Immature natural killer cell (primary cell): ENCODE measurements at places on chromosomes 7 and 10. TPM values are rescaled to one million over a fixed set of nuclear protein-coding genes. Genes with fewer than 3 reads are reported as not detected.

DNA sequence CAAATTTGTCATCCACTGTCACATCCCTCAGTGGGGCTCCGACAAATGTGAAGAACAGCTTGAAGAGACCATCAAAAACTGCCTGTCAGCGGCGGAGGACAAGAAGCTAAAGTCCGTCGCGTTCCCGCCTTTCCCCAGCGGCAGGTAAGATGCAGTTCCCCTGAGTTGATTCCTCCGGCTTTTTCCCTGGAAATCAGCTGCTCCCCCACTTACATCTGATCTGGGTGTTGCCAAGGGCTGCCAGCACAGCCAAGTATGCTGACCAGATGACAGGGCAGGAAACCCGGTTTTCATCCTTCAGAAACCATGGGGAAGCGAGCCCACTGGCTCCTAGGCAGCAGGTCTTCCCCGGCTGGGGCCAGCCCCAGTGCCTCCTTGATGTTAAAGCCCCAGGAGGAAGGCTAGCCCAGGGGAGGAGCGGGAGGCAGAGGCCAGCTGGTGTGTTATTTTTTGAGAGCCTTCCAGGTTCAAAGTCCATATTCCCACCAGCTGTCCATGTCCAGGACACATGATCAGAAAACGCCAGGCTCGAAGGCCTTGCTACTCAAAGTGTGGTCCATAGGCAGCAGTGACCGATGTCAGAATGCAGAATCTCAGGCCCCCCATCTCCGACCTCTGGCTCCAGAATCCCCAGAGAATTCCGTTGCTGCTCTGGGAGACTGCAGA lies 23.4 kb downstream of the AIFM2 start:
- DNase-seq = no peak

The SFRP4 gene
- polyA plus RNA-seq = not detected

GRCh38 chr10:94217411-94217810 lies 145.3 kb downstream of the NOC3L start:
- DNase-seq = no peak

The ZNF32 gene
- polyA plus RNA-seq = 111 TPM

- no peak for DNase-seq
Measured at GRCh38 chr10:811379-812175, 119.9 kb downstream of the LARP4B start.

DNA sequence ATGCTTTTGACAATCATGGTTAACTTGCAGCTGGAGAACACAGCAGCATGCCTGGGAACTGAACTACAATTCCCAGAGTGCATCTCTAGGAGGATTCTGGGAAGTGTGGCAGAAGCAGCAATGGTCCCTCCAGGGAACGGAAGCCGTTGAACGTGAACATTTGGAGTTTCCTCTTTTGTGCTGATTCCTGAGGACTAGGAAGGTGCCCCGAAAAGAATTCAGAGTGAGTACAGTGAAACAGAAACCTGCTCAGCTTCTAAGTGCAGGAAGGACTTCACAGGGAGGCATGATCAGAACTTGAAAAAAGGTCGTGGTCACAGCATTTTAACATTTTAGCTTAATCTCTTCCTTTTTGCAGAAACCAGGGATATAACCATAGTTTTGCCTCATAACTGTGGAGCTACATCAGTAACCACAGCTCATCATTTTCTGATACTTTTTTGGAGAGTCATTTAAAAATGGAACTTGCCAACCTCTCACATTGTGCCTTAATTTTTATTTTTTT lies at the start of gene NUDT13:
NUDT13 (plus strand) TSS at position 111 of the 505 bp plus-strand sequence. CDS start 3,911 bp downstream, outside the sequence.
- DNase-seq = peak; percentile 29

DNA sequence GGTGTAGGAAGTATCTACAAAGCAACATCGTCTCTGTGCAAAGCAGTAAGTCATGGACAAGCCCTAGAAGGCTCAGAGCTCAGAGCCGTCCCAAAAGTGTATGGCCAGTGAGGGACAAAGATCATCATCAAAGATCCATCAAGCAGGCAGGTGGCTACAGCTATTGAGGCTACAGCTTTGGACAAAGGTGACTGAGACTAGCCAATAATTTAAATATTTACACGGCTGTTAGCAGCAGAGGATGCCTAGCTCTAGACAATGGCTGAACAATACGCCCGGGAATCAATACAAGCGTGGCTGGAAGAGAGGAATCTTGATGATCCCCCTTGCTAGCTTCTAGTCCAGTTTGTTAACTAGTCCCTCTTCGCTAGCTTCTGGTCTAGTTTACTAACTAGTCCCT lies 17.9 kb downstream of the NMT2 start:
- no peak for DNase-seq

The OR9A2 gene
- not detected for polyA plus RNA-seq

DNA sequence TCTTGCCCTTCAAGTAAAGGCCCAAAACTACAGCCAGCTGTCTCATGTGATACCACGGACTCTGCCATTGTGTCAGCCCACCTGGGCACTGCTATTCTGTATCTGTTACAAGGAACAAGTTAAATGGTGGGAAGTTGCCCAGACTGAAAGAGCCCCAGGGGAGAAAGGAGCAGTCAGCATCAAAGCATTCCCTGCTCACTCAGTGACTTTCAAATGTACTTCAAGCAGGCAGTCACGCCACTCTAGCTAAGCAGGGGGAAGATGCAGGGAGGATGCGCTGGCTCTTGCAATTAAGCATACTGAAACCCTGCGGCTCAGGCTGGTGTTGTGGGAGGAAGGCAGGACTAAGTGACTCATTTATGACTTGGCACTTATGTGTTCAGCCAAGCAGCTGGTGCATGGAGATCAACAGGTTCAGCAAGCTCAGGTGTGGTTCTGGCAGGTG lies 1249.6 kb downstream of the TYW1 start:
- DNase-seq = no peak

DNA sequence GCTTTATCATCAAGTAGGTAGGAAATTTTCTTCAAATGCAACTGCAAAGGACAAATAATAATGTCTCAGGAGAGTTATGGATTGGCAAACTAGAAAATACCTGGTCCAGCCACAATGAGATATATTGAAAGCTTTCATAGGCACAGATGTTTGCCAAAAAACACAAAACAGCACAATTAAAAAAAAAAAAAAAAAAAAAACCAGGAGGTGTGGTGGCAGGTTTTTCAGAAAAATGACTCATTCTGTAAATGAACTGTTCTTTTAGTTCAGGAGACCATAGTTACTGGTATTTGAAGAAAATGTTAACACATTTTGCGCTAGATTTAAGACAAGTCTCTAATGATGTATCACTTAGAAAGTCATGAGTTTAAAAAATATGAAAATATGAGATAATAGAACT lies 55.0 kb upstream of the JCAD start:
- no peak for DNase-seq

DNA sequence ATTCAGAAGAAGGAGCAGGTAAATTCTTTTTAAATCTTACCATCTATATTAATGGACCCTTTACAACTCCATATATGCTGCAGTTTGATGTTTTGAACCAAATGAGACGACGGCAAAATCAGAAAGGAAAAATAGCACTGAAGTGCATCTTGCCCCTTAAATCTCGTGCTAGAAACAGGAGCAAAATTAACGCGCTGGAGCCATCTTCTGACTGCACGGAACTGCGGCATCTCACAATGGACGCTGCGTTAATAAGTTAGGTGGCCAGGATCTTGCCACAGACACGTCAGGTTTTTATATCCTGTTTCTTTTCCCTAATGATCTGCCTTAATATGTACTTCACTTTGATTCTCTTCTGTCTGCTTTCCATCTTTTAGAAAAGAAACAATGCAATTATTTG lies 354.5 kb downstream of the TFEC start:
- DNase-seq = no peak

GRCh38 chr7:25460433-25460832 lies 232.1 kb upstream of the NPVF start:
- no peak for DNase-seq

The ADARB2 gene
- not detected for polyA plus RNA-seq

DNA sequence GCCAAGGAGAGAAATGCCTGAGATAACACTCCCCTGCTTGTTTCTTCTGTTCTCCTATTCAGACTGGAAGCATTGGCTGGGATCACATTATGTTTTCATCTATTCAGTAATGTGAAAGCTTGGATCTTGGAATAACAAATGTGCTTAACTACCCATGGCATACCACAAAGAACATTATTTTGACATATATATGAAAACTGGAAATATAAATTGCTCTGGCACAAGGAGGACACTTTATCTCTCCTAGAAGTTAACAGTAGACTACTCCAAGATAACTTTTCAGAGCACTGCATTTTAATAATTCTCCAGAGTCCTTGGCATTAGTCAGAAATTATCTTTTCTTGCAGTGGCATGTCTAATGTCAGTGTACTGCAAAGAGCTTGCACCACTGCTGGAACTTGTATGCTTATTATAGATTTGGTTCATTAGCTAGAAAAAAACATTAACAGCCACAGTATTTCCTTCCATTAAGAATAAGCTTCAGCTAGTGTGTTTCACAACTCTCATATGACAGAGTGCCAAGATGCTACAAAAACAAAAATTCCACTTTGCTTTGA lies 169.3 kb upstream of the LRRN3 start:
- no peak for DNase-seq

GRCh38 chr7:75996476-75996875 lies 2.1 kb upstream of the TMEM120A start:
- no peak for DNase-seq

The GPR26 gene
- not detected for polyA plus RNA-seq

DNA sequence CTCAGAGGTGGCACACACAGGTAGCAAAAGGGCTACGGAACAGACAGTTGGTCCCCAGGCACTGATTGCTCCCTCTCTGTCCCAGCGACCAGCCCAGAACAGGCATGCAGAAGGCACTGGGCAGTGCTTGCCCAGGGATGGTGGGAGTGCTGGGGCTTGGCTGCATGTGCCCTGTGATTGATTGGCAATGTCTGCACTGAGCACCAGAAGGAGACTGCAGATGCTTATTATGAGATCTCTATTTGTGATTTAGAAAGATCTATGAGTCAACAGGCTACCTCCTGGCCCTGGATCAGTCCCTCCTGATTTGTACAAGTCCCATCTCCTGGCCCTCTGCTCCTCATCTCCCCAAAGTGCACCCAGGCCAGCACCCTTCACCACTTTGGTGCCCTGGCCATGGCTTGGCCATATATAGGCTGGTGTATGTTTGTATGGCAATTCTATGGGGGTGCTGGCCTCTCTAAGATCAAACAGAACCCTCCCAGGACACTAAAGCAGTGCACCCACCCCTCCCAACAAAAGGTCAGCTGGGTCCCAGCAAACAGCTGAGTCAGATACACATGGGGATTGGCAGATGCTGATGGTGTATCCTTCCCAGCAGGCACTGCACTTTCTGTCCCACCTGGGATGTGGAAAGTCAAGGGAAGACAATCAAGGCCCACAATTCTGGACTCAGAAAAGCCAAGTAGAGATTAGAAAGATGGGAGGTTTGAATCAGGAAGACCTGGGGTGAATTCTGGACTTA lies 30.9 kb downstream of the CAMK2B start:
- no peak for DNase-seq

DNA sequence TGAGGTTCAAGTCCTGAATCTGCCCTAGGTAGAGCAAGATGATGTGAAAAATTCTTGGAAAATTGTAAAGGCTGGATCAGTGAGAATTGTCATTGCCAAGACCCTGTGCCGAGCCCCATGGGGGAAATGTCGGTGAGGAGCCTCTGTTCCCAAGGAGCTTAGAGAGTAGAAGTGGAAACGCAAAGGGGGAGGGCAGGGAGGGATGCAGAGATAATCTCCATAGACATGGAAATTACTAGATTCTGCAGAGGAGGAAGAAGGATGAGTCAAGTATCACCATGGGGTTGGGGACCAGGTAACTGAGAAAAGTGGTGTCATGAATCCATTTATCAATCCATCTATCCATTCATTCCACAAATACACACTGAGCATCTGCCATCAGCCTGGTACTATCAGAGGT lies 26.0 kb downstream of the DUSP5 start:
- no peak for DNase-seq
